ENCODE measurements at places on chromosomes 2 and 18. TPM values are rescaled to one million over a fixed set of nuclear protein-coding genes. Genes with fewer than 3 reads are reported as not detected.

The SPTBN1 gene
- total RNA-seq, result 304 TPM

DNA sequence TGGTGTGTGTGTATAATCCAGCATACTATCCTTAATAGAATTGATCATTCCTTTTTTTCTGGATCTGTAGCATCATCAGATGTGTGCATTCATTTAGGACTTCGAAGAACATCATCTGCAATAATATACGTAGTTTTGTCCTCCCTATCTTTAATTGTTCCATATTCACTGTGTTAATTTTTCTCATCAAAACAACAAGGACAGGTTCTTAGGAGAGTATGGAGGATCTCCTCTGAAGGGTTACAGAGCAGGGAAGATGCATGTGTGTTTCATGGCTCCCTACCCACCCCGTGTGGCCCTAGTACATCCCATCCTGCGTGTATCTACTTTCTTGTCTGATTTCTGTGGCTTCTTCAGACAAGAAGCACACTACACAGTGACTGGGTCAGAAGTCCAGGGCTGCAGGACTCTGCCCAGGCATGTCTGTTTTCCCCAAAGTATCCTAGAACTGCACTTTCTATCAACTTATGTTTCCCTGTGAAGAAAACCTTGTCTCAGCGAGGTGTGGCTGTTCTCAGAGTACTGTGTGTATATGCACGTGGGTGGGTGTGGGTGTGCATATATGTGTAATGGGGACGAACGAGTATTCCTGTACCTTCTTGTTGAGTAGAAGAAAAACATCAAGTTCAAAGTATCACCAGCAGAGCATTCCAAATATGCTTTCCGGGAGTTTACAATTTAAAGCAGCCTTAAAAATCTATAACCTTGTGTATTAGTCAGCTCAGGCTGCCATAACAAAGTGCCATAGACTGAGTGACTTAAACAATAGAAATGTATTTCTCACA lies 220.4 kb upstream of the FOSL2 start:
- no peak for DNase-seq

The SH3BP4 gene
- 18.4 TPM for total RNA-seq

DNA sequence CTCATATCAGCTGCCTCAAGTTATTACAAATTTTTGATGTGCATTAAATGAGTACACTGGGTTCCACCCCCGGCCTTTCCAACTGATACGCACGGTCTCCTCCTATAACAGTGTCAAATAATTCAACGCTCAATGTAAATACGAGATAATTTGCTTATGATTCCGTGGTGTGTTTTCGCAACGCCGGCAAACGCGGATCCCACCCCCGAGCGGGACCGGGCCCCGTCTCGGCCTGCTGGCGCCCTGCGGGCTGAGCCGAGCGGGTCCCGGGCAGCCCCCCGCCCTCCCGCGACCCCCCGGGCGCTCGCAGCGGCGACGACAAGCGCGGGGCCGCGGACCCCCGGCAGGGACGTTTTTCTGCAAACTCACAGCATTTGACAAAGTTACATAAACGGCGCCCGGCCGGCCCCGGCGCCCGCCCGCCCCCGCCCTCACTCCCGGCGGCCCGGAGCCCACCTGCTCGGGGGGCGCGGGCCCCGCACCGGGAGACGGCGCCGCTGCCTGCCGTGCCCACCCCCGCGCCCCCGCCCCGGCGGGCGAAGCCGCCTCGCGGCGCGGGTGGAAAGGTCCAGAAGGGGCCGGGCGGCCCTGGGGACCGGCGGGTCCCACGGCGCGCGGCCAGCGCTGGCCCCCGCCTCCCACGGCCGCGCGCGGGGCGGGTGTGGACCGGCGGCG lies 762 bp downstream of the HDAC4 start:
- no peak for DNase-seq
